ENCODE measurements at places on chromosomes 6 and 20.

- DNase-seq = no peak
Measured at GRCh38 chr6:41935685-41936072, 5.9 kb downstream of the CCND3 start.

GRCh38 chr6:73826571-73826970 lies 130.6 kb downstream of the CD109 start:
- DNase-seq = no peak

- no peak for DNase-seq
Measured at GRCh38 chr20:6685181-6685582, 82.3 kb upstream of the BMP2 start.

GRCh38 chr6:53584726-53585125 lies 39.8 kb upstream of the GCLC start:
- DNase-seq = peak; percentile 85

GRCh38 chr20:3755814-3756480 lies 11.6 kb downstream of the ADISSP start:
- DNase-seq = no peak

- no peak for DNase-seq
Measured at GRCh38 chr6:15416932-15417509, 171.2 kb downstream of the JARID2 start.

DNA sequence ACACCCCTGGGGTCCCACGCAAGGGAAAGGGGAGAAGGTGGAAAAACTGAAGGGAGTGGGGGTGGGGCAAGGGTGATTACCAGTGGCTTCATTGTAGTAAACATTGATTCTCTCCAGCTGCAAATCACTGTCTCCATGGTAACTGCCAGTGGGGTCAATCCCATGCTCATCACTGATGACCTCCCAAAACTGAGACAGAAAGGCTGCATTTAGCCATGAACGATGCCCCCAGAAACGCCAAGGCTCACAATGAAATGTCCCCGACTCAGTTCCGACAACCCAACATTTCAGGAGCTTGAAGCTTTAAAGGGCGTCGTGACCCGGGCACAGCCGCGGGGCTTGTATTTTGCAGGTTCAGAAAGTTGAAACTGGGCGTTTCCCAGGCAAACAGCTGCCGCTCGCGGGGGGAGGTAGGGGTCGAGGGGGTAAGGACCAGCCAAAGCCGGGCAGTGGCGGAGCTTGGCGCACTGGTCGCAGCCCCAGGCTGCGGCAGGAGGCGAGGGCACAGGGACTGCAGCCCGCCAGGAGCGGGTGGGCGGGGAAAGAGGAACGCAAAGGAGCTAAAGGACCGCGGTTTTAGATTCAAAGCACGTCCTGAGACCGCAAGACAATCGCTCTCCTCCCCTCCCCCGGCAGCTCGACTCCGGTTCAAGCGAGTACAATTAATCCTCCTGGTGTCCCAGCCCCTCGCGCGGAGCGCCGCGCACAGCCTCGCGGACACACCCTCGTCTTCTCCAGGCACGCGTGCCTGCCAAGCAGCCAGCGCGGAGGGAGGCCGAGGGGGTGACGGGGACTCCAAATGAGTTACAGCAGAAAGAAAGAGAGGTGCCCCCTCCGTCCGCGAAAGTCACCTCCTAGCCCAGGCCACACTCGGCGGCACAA lies 731 bp downstream of the TUBB2B start:
- DNase-seq = peak; percentile 55

- no peak for DNase-seq
Measured at GRCh38 chr6:48141975-48142374, 31.0 kb upstream of the PTCHD4 start.

- DNase-seq = no peak
Measured at GRCh38 chr20:59192533-59192896, 28.9 kb downstream of the ZNF831 start.

GRCh38 chr20:15476186-15476585 lies 1097.1 kb downstream of the KIF16B start:
- no peak for DNase-seq

DNA sequence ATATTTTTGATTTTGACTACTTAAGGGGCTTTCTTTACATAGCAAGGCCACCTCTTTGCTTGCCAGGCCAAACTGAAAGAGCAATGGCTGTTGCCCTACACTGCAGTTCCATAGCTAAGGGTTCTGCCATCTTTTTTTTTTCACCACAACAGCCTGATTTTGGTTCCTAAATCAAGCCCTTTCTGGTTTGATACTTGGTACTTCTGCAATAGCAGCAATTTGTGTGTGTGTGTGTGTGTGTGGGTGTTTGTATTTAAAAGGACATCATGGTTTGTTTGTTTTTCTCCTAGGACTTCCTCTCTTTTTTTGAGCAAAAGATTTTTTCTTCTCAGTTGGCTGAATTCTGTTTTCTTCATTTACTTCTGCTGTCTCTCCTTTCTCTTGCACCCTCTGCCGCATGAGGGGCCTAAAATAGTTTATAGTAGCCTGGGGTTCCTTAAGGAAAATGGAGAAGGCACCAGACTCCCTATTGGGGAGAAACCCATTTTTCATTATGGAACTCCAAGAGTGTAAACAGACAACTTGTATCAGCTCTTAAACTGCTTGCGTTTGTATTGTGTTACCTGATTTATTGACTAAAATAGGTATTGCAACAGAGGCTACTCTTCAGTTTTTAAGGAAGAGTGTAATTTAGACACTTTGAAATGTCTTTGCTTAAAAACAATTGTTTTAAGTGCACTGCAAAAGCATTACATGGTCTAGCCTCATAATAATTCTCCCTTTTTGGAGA lies 12.2 kb upstream of the GCLC start:
- peak; percentile 83 for DNase-seq

DNA sequence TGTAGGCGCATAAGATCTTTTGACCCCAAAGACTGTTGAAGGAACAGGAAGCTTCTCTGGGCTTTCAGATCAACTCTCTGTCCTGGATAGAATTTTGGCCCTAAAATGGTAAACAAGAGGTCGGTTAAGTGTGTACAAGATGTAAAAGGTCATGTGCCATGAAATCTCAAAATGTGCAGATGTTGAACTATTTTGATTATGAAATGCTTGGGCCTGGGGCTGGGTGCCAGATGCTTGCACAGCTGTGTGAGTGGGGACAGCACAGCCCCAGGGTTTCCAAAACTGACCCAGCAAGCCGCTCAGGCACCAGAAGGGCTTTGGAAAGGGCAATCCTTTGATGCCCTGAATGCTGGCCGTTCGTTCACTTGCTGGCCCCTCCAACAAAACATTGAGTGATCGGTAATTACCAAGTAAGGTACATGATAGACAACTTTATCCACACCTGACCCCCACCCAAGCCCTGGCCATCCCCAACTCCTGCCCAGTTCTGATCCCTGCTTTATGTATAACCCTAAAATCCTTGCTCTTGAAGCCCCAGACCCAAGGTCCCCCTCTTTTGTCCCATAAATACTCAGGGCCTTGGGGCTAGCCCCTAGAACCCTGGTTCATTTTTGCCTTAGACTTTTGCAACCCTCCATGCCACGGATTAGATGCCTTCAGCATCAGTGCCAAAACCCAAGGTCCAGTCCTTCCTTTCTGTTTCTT lies 1.9 kb downstream of the TMEM239 start:
- DNase-seq = no peak

- DNase-seq = peak; percentile 71
Measured at GRCh38 chr20:45987108-45987780, 15.2 kb upstream of the ZNF335 start.

GRCh38 chr6:35048031-35048613 lies 93.0 kb downstream of the TCP11 start:
- DNase-seq = no peak

GRCh38 chr20:63577317-63577894 lies 3.4 kb upstream of the HELZ2 start:
- DNase-seq = no peak

DNA sequence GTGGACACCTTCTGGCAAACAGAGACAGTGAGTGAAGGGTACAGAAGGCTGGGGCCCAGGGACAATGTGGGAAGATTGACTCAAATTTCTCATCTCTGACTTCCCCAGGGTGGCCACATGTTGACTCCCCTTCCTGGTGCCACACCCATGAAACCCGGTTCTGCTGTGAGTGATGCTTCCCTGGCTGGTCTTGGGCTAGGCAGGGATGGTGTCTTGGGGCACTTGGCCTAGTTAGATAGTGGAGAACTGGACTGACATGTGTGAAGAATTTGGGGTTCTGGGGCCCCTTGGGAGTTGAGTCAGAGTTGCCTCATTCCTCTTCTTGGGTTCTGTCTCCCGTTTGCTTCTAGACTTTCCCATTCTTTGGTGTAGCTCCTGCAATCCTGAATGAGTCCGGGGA lies 34.2 kb downstream of the GSS start:
- no peak for DNase-seq

DNA sequence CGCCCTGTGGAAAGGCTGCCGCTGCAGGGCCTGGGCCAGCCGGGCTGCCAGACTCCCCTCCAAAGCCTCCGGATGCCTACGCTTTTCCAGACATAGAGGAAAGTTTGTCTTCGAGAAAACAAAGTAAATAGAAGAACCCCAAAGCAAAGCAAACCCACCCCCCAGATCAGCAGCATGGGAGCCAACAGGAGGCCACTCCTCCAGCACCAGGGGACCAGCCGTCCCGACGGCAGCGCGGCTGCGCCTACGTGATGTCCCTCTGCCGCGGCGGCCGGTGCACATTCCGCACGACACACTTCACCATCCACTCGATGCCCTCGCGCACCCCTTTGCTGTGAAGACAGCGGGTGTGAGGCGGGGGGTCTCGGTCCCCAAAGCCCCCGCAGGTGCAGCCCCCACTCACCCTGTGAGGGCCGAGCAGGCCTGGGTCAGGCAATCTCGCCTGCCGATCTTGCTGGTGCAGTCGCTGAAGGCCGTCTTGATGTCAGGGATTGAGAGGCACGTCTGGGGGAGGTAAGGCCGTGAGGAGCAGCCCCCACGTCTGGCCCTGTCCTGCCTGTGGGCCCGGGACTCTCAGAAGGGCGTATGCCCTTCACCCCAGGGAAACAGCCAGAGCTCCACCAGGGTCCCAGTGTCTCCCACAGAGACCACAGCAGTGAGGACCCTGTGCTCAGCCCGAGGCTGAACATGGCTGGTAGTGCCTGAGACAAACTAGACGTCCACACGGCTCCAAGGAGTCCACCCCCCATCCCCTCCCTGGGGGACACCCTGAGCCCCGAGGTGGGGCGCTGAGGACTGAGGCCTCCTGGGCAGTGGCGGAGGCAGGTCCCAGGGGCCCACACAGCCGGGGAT lies 4.0 kb downstream of the TNFRSF6B start:
- DNase-seq = no peak

DNA sequence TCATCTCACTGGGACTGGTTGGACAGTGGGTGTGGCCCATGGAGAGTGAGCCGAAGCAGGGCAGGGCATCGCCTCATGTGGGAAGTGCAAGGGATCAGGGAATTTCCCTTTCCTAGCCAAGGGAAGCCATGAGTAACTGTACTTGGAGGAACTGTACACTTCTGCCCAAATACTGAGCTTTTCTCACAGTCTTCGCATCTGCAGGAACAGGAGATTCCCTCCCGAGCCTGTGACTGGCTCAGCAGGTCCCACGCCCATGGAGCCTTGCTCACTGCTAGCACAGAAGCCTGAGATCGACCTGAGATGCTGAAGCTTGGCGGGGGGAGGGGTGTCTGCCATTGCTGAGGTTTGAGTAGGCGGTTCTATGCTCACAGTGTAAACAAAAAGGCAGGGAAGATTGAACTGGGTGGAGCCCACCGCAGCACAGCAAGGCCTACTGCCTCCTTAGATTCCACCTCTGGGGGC lies 10.4 kb upstream of the CALHM5 start:
- peak; percentile 61 for DNase-seq

DNA sequence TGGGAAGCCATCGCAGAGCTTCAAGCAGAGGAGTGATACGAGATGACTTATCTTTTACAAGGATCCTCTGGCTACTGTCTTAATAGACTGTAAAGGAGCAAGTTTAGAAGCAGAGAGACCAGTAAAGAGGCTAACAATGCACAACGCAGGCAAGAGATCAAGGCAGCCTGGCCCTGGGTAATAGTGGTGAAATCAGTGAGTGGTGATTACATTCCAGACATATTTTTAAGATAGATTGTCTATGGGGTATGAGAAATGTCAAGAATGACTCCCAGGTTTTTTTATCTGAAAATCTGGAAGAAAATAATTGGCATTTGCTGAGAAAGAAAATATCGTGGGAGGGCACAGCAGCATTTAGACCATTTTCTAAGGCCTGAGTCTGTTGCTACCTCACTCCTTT lies 213.6 kb upstream of the HTR1E start:
- DNase-seq = no peak

DNA sequence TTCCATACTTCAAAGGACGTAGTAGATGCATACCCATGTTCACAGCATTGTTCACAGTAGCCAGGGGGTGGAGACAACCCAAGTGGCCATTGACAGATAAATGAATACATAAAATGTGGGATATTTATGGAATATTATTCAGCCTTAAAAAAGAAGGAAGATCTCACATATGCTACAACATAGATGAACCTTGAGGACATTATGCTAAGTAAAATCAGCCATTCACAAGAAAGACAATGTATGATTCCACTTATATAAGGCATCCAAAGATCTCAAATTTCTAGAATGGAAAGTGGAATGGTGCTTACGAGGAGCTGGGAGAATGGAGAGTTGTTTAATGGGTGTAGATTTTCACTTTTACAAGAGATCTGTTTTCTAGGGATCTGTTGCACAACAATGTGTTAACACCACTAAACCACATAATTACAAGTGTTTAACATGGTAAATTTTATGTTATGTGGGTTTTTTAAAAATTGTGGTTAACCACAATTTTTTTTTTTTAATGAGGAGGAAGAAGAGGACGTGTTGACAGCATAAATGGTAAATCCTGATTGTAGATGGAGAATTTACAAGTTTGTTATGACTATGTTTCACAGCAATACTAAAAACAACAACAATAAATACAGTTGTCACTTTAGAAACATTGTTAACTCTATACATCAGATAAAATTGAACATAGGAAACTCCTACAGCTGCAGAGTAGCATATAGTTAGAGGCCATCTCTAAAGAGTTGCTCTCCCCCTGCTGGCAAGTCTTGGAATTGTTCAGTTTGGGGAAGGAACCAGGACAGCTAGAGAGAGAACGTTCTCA lies 41.6 kb downstream of the CCN2 start:
- peak; percentile 72 for DNase-seq

DNA sequence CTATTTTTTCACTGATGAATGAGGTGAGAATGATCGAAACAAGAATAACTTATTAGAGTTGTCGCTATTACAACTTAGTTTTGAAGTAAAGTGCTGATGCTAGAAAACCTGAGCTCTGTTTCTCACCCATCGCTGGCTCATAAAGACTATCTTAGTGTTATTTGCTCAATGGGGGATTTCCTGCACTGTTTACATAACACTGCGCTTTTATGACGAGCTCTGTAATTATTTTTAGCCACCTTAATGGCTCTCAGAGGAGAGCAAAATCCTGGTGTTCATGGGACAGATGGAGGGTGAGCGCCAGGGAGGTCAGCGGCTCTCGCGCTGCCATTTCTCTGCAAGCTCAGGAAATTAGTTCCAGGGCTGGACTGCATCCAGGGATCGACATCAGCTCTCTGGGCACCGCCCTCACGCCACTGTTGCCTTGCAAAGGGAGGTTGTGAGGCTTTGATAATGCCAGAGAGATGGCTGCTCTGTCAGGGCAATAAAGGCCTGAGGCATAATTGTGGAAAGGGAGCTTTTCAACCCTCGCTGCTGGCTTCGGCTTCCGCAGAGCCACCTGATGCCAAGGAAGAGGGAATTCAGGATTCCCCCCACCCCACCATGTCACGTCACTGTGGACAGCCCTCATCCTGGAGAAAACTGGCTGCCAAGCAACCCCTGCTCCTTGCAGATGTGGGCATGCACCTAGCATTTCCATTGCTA lies 72.0 kb downstream of the DACT2 start:
- no peak for DNase-seq
